ENCODE measurements at places on chromosomes 12 and 14.

GRCh38 chr12:50211392-50212070 is 44.4 kb upstream of the CERS5 start:
- DNase-seq = no peak

DNA sequence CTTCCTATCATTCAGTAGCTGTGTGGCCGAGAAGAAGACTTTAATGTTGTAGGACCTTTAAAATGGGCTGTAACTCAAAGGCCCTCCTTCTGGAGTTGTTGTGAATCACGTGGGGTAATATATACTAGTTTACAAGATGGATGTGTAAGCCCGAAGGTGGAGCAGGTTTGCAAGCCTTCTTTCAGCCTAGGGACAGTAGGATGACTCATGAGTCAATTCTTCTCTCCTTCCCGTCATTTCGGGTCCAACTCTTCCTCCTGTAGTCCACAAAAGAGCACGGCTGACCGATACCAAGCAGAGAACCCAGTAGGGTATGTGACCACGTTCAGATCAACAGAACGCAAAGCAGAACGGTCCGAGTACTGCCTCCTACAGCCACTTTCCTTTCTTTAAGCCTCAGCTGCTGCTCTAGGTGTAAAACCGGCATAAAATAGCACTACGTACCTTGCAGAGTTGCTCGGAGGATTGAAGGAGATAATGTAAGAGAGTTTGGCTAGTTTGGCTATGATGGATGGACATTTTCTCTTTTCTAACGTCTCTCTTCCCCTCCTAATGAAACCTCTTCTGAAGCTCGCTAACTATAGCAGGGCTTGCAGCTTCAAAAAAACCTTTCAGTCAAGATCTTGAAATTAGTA is 1.3 kb upstream of the RASSF3 start:
- DNase-seq = no peak

DNA sequence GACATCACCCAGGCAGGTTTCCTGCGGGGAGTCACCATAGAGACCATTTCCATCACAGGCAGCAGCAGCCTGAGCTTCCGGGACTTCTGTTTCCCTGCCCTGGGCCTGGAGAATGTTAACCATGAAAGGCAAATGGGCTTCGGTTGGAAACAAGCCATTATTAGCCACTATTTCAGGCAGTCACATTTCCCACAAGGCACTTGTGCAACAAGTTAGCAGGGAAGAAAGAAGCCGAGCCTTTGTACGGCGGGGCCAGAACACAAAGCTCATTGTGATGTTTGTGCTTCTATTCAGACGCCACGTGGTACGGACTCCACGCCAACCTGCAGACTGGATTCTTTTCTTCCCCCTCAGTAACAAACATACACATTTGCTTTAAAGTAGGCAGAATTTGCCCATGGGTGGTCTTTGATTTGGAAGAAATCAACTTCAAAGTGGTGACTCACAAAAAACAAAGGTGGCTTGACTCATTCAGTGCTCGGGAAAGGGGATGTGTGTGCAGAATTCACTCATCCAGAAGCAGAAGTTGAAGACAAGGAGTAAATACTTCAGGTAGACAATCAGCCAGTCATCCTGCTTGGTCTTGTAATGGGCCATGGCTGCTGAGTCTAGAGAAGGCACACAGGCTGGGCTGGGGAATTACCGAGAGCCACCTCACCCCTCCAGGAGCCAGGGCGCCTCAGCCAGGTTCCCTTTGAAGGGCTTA is 154.2 kb upstream of the PRMT8 start:
- DNase-seq = no peak

DNA sequence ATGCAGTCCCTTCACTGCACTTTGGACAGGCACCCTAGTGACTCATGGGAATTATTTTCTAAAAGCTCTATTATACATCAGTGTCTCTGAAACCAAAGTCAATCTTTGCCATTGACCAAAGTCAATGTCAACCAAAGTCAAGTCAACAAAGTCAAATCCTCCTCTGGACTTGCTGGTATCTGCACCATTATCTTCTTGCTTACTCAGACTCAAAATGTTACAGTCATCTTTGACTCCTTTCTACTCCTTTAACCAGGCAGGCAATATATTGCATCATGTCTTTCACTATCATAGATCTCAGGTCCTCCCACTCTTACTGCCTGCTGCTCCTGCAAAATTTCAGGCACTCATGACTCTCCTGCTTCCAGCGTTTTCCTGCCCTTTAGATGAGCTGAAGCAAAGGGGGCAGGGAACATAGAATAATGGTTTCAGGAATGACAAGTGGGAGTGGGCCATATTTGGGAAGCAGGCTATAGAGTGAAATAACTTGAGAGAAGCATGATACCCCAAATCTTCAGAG is 39.2 kb downstream of the IGF1 start:
- no peak for DNase-seq

- no peak for DNase-seq
Measured at GRCh38 chr14:92968291-92969020, 45.5 kb downstream of the CHGA start.

DNA sequence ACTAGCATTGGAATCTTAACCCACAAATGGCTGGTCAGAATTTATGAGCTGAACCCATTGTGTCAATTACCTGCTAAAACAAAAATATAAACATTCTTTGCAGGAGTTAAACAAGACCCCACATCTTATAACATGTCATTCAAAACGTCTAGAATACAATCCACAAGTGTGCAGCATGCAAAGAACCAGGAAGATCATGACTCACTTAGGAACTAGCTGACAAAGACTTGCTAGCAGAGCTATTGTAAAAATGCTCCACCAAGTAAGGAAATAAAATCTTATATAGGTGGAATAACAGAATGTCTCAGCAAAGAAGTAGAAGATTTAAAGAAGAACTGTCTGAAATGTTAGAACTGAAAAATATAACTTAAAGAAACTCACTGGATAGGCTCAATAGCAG is 26.5 kb upstream of the POC1B start:
- no peak for DNase-seq

GRCh38 chr14:38311655-38312054 is 55.8 kb upstream of the CLEC14A start:
- DNase-seq = no peak

- no peak for DNase-seq
Measured at GRCh38 chr12:120064054-120064940, 52.3 kb downstream of the RAB35 start.

- DNase-seq = peak; percentile 36
Measured at GRCh38 chr14:36659010-36659821, 2.4 kb upstream of the PAX9 start.

- no peak for DNase-seq
Measured at GRCh38 chr14:64249363-64249762, 44.8 kb downstream of the ESR2 start.

- no peak for DNase-seq
Measured at GRCh38 chr12:74889073-74889472, 320.6 kb downstream of the KCNC2 start.

- no peak for DNase-seq
Measured at GRCh38 chr14:106789318-106789717, 1262.9 kb downstream of the TMEM121 start.

- DNase-seq = no peak
Measured at GRCh38 chr12:74456431-74456830, 81.2 kb upstream of the ATXN7L3B start.

- no peak for DNase-seq
Measured at GRCh38 chr12:52019113-52019770, 12.5 kb downstream of the TAMALIN start.

DNA sequence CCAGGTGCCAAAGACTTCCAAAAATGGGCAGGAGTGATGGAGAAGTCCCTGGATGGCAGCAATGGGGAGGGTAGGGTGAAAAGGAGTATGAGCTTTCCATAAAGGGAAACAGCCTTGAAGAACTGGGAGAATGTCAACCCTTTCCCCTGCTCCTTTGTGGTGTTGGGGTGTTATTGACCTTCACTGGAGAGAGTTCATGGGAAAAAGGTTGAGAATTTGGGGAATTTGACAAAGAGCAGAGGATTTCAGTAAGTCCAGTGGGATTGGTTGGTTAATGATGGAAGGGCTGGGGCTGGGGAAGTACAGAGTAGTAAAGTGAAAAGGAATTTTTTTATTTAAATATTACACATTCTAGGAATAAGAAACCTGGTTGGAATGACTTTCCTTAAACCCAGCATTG is 116.6 kb downstream of the ERC1 start:
- DNase-seq = no peak

DNA sequence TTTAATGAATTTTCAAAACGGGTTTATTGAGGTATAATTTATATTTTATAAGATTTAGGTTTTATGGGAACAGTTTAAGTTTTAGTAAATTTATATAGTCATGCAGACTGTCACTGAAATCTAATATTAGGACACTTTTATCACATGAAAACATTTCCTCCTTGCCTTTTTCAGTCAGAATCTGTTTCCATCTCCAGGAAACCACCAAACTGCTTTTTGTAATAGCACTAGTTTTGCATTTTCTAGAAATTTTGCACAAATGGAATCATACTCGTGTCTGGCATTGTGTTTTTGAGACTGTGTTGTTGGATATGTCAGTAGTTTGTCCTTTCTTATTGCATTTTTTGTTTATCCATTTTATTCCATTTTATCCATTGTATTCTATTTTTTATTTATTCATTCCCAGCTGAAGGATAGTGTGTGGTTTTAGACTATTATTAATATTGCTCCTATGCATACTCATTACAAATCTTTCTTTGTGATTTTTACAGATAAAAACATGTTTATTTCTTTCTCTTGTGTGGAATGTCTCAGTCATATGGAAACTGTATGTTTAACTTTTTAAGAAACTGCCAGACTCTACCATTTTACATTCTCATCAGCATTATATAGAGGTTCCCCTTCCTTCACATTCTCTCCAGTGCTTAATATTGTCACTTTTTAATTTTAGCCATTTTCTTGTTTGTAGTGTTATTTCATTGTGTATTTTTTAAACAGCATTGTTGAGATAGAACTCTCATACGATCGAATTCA is 26.5 kb downstream of the PALS1 start:
- DNase-seq = no peak

GRCh38 chr12:104469066-104469465 is 12.3 kb downstream of the CHST11 start:
- no peak for DNase-seq

DNA sequence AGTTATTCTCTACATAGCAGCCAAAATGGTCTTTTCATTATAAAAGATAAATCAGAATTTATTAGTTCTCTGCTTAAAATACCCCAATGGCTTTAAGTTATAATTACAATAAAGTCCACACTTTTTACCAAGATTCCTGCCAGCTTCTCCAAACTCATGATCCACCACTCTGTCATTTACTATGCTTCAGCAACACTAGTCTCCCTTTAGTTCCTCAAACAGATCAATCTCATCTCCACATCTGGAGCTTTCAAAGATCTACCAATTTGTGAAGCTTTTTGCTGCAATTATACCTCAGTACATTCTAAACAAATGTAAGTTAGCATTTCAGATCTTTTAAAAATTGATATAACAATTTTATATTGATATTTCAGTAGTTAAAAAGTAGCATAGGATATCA is 24.9 kb downstream of the CATSPERB start:
- DNase-seq = no peak

GRCh38 chr12:30134229-30134628 is 350.5 kb upstream of the TMTC1 start:
- no peak for DNase-seq

DNA sequence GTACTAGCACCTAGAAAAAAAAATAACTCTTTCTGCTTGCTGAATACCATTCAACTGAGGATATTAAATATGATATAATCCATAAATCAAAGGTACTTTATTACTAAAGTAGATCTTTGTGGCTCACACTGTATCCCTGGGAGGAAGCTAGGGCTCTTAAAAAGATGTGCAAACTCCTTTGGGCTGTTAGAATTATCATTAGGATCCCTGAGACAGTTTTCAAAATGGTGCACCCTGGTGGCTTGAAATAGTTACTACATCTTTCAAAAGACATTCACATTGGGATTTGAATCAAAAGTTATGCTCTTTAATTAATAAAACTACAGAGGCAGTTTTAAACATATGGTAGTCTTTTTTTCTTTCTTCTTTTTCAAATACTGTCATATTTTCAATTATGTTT is 228.5 kb upstream of the G2E3 start:
- no peak for DNase-seq

- no peak for DNase-seq
Measured at GRCh38 chr14:84298663-84299195, 1231.2 kb upstream of the FLRT2 start.

GRCh38 chr14:61470261-61470960 is 149.0 kb downstream of the PRKCH start:
- peak; percentile 91 for DNase-seq

DNA sequence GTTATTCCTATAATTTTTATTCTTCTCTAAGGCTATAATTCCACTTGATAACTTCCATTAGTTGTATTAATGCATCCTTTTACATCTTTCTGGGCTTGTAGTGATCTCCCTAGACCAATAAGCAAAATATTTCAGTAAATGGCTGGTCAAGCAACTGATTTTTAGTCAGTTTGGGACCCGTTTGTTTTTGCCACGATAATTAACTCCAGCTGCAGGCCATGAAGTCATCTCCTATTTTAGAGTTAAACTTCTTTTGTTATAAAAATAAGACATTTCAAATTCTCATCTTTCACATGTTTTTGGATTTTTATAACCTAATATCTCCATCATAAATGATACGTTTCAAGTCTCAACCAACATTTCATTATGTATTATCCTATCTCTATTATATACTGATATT is 49.4 kb downstream of the MAGOHB start:
- DNase-seq = no peak

GRCh38 chr14:104395941-104396681 is 183.5 kb upstream of the C14orf180 start:
- DNase-seq = no peak

- no peak for DNase-seq
Measured at GRCh38 chr12:90808568-90808967, 146.4 kb downstream of the CCER1 start.

GRCh38 chr12:93895089-93895445 is 217.9 kb downstream of the CRADD start:
- DNase-seq = no peak

DNA sequence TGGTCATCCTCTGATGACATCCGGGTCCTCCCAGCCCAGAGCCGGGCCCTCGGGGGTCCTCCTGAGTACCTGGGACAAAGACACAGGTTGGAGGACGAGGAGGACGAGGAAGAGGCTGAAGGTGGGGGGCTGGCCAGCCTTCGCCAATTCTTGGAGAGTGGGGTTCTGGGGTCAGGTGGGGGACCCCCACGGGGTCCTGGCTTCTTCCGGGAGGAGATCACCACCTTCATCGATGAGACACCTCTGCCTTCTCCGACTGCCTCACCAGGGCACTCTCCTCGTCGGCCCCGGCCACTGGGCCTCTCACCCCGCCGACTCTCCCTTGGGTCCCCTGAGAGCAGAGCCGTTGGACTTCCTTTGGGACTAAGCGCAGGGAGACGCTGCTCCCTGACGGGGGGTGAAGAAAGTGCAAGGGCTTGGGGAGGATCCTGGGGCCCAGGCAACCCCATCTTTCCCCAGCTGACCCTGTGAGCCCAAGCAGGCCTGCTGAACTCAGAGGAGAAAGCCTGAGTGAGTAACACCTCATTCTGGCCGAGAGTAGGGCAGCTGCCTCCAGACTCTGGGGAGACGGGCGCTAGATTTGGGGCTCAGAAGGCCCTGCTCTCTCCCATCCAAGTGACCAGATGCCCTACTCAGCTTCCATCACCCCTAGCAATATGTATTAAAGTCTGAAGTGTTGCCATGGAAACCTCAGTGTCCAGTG is 1.3 kb upstream of the P3H3 start:
- no peak for DNase-seq

- no peak for DNase-seq
Measured at GRCh38 chr12:3154006-3154405, 76.8 kb downstream of the TSPAN9 start.

- DNase-seq = no peak
Measured at GRCh38 chr14:50233166-50233950, 2.0 kb upstream of the SOS2 start.
